GDM1 (cell line): ENCODE measurements at places on chromosomes 2 and 18.

DNA sequence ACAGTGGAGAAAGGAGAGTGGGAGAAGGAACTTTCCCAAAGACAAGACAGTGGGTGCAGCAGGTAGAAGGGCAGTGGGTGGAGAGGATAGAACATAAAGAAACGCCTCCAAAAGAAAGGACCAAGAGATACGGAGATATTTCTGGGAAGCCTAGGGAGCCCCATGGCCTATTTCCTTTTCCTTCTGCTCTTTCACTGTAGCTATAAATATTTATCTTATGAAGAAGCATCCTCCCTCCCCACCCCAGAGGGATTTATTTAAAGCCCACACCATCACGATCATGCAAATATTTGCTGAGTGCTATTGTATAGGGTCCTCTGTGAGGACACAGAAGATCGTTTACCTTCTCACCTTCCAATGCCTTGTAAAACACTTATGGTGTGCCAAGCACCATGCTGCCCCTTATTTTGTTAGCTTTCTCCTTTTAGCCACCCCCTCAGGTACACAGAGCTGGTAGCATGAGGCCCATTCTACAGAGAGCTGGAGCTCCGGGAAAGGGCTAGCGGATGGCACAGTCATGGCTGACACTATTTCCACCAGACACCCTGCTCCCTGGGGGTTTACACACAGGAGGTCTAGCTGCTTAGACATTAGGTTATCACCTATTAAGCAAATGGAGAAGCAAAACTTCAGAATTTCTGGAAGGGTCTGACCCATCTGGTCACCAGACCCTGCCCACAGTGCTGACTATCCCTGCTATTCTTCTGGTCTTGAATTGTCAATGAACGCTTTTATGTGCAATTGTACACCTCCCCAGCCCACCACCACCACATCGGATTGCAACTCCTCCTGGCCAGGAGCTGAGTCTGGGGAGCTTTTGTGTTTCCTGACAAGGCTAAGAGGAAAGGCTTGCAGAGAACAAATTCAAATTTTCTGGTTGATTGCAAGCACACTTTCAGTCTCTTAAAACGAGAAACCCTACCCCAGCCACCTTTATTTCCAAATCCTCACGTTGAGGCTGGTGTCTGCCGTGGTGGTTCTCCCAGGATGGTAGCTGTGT, 91.8 kb upstream of the KLF7 start:
- DNase-seq = no peak

- DNase-seq = no peak
These were observed 16.1 kb downstream of the MAPRE3 start for GRCh38 chr2:26986576-26986975.

DNA sequence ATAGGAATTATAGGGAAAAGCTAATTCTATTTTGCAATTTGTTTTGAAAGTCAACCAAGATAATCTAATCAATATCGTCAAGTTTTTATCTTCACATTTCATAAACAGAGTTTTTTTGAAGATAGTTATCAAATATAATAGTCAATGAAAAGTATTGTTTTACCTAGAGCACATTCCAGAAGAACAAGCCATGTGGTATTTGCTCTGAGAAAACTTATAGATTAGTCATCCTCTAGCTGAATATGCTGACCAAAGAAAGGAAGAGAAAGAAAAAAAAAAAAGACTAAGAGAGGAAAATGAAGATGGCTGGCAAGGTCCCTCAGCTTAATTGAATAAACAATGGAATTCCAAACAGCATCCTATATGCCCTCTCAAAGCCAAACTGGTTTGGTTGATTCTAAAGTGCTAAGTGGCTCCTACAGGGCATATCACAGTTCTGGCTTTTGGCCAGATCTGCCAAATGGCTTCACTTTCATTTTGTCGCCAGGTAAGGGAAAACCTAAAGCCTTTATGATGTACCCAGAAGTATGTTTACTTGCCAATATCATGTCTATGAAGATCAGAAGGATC, 132.6 kb downstream of the VWC2L start:
- DNase-seq = no peak

- DNase-seq = no peak
These were observed 402.8 kb downstream of the ARHGAP15 start for GRCh38 chr2:143532061-143532460.

DNA sequence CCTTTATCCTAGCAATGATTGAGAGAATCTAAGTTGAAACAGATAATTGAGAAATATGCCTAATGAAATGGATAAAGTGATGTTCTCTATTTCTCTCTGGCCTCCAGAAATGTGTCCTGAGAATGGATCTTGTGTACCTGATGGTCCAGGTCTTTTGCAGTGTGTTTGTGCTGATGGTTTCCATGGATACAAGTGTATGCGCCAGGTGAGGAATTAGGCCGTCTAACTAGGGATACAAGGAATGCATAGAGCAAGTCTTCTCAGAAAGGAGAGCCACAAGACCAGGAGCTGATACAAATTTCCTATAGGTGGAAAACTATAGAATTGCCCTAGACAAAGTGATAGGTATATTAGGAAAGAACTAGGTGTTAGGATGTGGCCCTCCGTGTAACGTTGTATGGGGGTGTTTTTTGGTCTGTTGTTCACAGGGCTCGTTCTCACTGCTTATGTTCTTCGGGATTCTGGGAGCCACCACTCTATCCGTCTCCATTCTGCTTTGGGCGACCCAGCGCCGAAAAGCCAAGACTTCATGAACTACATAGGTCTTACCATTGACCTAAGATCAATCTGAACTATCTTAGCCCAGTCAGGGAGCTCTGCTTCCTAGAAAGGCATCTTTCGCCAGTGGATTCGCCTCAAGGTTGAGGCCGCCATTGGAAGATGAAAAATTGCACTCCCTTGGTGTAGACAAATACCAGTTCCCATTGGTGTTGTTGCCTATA, 592 bp upstream of the CAD start:
- DNase-seq = no peak

- DNase-seq = no peak
These were observed 302.5 kb downstream of the NRXN1 start for GRCh38 chr2:50729306-50730049.
